ENCODE measurements at places on chromosomes 2 and 18. TPM values are rescaled to one million over a fixed set of nuclear protein-coding genes. Genes with fewer than 3 reads are reported as not detected.

Gene SF3B1
- total RNA-seq: 131 TPM

Gene CERKL
- total RNA-seq: 0.19 TPM

Gene LHCGR
- total RNA-seq: not detected

Gene SPTBN1
- 187 TPM for total RNA-seq

Gene UGT1A8
- 0.06 TPM for total RNA-seq

Gene ASPRV1
- 0.20 TPM for total RNA-seq

Gene QPCT
- total RNA-seq: 22.8 TPM

Gene BMP10
- not detected for total RNA-seq

Gene CBLN2
- total RNA-seq: 0.12 TPM

All from A549 treated with dexamethasone at 1 μM for 4 hours (cell line).